Esophagus mucosa (tissue), 1 donor: ENCODE measurements at places on chromosomes 4 and X. TPM values are rescaled to one million over a fixed set of nuclear protein-coding genes. Genes with fewer than 3 reads are reported as not detected.

Gene PRR32
- not detected for total RNA-seq

- no peak for ATAC-seq
Measured at GRCh38 chr4:89939546-89939945, 44.9 kb downstream of the MMRN1 start.

DNA sequence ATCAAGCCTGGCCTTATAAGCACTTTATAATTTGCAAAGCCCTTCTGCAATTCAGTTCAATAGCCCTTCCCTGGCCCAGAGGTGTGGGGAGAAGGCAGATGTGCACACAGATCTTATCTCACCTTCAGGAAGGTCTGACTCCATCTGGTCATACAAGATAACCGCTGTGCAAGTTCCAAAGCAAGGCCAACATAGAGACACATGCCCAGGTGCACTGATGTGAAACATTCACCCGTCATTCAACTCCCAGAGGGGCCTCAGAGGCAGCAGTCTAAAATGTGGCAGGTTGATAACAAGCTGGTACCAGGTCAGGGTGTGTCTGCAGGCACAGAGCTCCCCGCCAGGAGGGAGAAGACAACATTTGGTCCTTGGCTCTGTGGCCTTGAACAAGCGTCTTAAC lies 10.9 kb upstream of the WFS1 start:
- no peak for ATAC-seq

DNA sequence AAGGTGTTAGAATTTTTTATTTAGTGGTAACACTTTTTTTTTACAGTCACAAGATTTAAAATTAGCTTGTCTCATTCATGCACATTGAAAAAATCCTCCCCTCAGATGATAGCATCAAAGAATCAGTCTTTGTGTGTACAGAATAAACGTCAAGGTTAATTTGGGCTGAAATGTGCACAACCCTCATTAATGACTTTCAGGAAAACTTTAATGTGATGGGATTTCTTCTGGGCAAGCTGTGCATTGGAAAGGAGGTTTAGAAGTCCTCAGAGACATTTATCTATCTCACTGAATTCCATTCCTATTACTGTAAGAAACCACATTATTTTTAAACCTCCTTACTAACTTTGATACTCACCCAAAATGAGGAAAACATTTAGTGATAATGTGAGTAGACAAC lies 88.2 kb upstream of the TECRL start:
- ATAC-seq: no peak

DNA sequence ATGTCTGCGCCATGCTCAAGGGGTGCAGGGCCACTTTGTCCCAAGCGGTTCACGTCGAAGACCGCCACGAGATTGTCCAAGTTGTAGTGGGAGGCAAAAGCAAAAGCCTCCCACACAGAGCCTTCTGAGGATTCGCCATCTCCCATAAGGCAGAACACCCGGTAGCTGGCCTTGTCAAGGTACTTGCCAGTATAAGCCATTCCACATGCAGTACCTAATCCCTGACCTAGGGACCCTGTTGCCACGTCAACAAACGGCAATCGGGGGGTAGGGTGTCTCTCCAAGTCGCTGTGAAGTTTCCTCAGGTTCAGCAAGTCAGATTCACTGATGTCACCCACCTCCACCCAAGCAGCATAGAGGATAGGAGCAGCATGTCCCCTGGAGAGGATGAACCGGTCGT lies 424 bp downstream of the TKTL2 start:
- ATAC-seq: no peak

DNA sequence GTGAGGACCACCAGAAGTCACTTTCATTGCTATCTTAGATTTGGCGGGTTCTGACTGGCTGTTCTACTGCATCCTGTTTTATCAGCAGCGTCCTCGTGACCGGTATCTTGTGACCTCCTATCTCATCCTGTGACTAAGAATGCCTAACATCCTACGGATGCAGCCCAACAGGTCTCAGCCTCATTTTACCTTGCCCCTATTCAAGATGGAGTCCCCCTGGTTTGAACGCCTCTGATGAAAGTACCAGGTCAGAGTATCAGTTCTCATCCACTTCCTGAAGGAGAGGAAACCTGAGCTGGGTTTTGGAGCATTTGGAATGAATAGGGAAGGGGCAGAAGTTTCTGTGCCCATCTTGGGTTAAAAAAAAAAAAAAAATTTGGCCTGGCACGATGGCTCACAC lies 70.2 kb downstream of the SLC34A2 start:
- no peak for ATAC-seq

Gene HS6ST2
- total RNA-seq: 8.5 TPM

DNA sequence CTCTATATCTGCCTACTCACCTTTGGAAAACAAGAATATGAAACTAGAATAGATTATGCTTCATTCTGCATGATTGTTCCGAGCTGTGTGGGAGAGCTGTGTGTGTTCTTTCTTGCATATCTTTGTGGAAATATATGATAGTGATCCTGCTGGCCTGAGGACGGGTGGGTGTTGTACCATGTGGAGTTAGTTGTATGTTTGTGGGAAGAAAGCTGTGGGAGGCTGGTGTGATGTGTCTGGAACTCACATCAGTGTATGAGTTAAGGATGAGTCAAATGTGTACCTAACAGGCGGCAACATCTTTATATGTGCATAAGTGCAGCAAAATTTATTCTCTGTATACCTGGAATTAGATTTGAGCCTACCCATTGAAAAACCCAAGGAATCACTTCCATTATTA lies 208.1 kb upstream of the ADGRL3 start:
- no peak for ATAC-seq

Gene C4orf50
- 0.04 TPM for total RNA-seq

DNA sequence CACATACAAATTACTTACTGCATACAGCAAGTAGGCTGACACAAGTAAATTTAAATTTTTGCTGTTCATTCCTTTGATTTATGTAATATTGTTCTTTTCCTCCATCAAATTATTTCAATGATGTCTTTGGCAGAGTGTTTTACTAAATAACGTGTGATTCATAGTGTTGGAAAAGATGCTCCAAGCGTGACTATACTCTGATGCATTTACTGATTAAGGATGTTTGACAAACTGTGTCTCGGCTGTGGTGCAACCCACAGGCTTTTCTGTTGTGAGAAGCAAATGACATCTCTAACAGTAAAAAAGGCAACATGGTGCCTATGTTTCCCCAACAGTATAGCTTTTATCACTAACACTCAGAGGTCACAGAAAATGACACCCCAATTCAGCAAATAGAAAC lies 540.9 kb downstream of the PPP4R3C start:
- ATAC-seq: no peak

DNA sequence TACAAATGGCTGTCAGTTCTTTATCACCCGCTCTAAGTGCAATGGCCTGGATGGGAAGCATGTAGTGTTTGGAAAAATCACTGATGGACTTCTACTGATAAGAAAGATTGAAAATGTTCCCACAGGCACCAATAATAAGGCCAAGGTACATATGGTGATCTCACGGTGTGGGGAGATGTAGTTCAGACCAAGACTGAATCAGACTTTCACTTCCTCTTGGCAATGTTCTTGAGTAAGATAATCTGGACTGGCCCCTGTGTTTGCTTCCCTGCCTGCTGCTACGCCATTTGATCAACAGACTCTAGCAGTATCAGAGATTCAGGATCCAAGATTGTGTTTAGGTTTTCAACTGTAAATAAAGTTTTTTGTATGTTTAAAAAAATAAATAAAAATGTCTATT lies 682.2 kb upstream of the AMOT start:
- no peak for ATAC-seq

Gene CXorf66
- not detected for total RNA-seq

GRCh38 chr4:78100060-78100459 lies 42.9 kb downstream of the FRAS1 start:
- no peak for ATAC-seq

DNA sequence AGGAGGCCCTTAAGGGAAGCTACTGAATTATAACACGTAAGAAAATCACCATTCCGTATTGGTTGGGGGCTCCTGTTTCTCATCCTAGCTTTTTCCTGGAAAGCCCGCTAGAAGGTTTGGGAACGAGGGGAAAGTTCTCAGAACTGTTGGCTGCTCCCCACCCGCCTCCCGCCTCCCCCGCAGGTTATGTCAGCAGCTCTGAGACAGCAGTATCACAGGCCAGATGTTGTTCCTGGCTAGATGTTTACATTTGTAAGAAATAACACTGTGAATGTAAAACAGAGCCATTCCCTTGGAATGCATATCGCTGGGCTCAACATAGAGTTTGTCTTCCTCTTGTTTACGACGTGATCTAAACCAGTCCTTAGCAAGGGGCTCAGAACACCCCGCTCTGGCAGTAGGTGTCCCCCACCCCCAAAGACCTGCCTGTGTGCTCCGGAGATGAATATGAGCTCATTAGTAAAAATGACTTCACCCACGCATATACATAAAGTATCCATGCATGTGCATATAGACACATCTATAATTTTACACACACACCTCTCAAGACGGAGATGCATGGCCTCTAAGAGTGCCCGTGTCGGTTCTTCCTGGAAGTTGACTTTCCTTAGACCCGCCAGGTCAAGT lies 6.9 kb upstream of the MSANTD1 start:
- no peak for ATAC-seq

DNA sequence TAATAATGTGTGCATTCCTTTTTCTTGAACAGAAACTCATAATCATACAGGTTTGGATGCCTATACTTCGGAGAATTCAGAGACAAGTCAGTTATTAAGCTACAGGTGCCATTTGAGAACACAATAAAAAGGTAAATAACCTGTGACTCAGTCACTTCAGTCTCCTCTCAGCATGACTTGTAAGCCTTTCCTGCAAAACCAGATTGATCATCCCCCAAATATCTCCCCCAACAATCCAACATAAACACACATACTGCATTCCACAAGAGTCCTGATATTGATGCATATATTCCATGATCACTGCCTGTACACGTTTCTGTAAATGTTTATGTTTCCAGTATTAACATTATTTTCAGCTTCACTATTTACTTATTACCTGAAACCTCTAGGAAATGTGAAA lies 110.8 kb downstream of the PWWP3B start:
- ATAC-seq: no peak

DNA sequence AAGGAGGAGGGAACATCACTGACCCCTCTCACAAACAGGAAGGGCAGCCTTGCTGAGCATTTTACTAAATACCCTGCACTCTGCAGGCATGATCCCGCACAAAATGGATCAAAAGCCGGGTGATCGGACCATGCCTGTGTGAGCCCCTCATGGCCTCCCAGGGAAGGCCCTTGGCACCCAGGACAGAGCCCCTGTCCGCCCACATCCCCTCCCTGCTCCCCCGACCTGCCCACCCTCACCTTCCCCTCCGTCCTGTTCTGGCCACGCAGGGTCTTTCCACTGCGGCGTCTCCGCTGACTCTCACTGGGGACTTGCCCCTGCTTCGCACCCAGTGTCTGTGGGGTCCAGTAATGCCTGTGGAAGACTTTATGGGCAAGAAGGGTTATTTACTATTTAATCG lies 105.0 kb downstream of the HMX1 start:
- no peak for ATAC-seq

Gene CYTL1
- 0.88 TPM for total RNA-seq

DNA sequence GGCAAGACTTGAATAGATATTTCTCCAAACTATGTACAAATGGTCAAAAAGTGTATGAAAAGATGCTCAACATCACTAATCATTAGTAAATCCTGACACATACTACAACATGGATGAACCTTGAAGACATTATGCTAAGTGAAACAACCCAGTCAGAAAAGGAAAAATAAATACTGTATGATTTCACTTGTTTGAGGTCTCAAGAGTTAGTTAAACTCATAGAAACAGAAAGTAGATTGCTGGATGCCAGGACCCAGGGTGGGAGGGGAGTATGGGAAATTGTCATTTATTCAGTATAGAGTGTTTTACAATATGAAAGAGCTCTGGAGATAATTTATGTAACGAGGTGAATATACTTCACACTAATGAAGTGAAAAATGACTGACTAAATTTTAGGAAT lies 32.4 kb downstream of the PRMT9 start:
- no peak for ATAC-seq

DNA sequence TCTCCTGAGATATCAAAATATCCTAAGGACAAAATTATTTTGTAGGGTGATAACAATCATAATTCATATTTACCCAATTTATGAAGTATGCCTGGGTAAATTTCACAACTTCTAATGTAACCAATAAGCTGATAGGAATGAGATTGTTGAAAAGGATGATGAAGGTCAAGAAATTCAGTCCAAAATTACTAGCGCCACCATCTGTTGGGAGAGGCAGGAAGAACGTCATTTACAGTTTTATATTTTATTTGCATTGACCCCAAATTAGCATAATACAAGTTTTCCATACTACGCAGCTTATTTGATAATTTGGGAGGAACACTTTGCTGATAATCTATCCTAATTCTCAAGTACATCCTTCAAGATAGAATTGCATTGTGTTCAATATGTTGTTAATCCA lies 78.7 kb downstream of the ATP8A1 start:
- ATAC-seq: no peak

GRCh38 chrX:153780678-153781427 lies at the start of gene SRPK3:
Gene SRPK3, plus strand, starts transcription at chrX:153781041. Its CDS starts 46 bp downstream, at chrX:153781087.
- peak; percentile 2 for ATAC-seq

- no peak for ATAC-seq
Measured at GRCh38 chr4:4256799-4257198, 8.8 kb upstream of the TMEM128 start.

- ATAC-seq: no peak
Measured at GRCh38 chrX:39850630-39851152, 247.1 kb downstream of the BCOR start.

Gene IL1RAPL2
- total RNA-seq: not detected

Gene CCDC149
- 2.7 TPM for total RNA-seq

Gene PNMA6F
- not detected for total RNA-seq

Gene KLF8
- total RNA-seq: 23.2 TPM

DNA sequence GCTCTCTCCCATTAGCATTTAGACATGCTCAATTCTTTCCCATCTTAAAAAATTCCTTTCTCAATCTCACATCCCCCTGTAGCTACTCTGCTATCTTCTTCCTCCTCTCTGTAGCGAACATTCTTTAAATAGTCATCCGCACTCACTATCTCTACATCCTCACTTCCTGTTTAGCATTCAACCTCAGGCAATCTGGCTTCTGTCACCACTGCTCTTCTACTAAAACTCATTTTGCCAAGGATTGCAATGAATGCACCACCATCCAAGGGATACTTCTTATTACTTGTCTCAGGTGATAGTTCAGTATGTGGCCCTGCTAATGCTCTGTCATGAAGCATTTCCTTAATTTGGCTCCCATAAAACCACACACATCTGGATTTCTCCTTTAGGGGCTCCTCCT lies 10.9 kb upstream of the TET2 start:
- ATAC-seq: no peak
